Anterior cingulate cortex (tissue), 58 donors: ENCODE measurements at places on chromosomes 12 and 14.
A peak's percentile ranks its signal among the peaks of the same experiment; 100 is the strongest.

GRCh38 chr12:93094988-93095737, 166.1 kb upstream of the EEA1 start:
- no peak for DNase-seq

- DNase-seq = no peak
Observed at GRCh38 chr14:75769047-75769685, 108.1 kb downstream of the TTLL5 start.

GRCh38 chr12:65817866-65818265, 6.4 kb upstream of the HMGA2 start:
- DNase-seq = no peak

GRCh38 chr12:54980341-54980740, 4.2 kb downstream of the TESPA1 start:
- DNase-seq = no peak

DNA sequence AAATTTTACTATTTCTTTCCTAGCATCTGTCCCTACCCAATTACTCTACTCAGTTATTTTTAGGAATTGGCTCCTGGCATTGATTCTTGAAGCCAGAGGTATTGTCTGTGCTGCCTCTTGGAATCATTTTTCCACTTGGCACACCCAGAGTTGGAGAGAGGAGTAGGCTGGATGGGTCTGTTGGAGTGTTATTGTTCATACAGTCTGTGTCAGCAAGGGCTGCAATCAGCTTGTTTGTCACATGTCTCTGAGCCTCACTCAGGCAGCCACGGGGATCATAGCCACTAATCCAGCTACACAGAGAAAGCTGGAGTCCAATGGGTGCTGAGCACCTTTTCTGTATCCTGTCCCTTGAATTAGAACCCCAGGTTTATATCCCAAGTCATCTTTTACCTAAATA, 176.0 kb upstream of the DYRK2 start:
- peak; percentile 9 for DNase-seq

- no peak for DNase-seq
Observed at GRCh38 chr12:7929083-7929792, 6.7 kb downstream of the SLC2A3 start.

DNA sequence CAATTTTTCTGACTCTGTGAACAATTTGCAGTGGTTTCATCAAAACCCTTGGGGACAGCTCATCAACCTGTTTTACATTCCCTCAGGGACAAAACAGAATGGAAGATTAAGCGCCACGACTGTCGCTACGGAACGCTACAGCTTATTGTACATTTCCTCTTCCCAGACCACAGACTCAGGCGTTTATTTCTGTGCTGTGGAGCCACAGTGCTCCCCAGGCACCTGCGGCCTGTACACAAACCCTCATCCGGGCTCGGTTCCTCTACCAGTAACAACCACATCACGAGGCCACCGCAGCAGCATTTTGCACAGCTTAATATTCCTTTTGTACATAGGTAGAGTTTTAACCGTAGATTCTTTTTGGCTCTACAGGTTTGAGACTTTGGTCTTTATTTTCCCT, 397.4 kb upstream of the OR4E1 start:
- no peak for DNase-seq

- peak; percentile 83 for DNase-seq
Observed at GRCh38 chr14:71753126-71753830, 179.0 kb upstream of the RGS6 start.

DNA sequence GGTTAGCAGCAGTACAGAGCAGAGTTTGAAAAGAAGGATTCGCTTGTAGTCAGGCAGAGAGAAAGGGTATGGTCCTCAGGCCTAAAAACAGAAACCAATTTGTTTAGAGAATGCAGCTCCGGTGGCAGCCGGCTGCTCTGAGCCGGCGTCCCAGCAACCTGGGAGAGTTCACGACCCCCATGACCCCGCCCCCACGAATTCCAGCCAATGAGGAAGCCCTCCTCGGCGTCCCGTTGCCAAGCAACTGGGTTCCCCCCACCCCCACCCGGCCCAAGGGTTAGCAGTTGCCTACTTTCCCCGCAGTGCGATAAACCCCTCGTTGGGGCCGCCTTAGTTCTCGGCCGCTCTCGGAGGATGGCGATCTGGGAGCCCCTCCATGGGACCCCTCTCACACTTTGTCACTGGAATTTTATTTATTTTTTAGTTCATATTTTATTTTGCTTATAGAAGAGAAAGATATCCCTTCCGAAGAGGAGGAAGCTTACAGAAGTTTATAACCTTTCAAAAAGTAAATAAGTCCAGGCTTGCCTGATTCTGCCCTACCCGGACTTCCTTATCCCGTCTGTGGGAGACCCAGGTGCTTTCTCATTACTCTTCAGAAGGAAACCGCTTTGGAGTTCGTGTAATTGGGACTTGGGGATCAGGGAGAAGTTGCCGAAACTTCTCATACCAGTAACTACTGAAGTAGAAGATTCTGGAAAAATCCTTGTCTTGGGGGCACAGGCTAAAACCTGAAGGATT, at the start of gene CCDC60:
CCDC60 (plus strand) TSS at position 300 of the 741 bp plus-strand sequence. CDS start 448 bp downstream, outside the sequence.
- no peak for DNase-seq

- no peak for DNase-seq
Observed at GRCh38 chr12:52070185-52070925, 577 bp downstream of the ATG101 start.

GRCh38 chr12:54857406-54857805, 3.1 kb downstream of the MUCL1 start:
- DNase-seq = no peak

- no peak for DNase-seq
Observed at GRCh38 chr12:61546296-61546695, 713.9 kb upstream of the USP15 start.

DNA sequence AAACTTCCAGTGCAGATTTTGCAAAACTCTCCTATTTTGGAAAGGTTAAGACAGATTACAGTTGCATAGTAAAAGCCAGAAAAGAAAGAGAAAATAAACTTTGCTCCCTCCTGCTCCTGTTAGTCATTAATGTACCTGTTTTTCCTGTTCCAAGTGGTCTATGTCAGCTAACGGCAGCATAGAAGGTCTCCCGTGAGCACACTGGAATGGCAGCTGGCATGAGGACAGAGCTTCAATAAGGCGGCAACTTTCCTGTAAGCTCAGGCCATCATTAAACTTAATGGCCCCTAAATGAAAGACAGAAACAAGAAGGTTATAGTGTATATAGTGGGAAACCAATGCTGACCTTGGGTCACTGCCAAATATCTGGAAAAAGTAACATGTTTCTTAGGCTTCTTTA, 16.0 kb downstream of the EIF2B2 start:
- no peak for DNase-seq

DNA sequence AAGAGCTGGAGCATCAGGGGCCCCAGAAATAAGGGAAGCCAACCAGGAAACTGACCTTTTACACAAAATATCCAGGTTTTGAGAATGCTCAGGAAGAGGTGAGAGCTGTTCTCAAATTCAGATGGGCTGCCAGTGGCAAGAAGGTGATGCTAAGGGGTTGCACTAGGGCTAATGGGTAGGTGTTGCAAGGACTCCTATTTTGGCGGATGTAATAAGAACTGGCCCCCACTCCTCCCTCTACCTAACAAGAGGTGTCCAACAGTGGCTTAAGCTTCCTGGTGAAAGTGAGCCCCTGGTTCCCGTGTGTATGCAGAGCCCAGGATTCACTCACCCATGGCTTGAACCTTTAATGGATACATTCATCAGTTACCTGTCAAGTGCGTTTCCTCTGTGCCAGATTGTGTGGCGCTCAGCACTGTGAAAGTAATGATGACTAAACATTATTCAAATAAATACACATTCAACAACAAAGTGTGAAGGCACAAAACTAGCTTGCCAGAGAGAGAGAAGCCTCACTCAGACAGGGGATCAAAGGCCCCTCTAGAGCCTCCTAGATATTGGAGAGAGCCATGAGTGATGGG, 705 bp upstream of the CHGA start:
- DNase-seq = no peak

GRCh38 chr14:90545382-90545781, 148.6 kb downstream of the CALM1 start:
- no peak for DNase-seq

- DNase-seq = no peak
Observed at GRCh38 chr12:131631230-131631629, 79.7 kb upstream of the SFSWAP start.

DNA sequence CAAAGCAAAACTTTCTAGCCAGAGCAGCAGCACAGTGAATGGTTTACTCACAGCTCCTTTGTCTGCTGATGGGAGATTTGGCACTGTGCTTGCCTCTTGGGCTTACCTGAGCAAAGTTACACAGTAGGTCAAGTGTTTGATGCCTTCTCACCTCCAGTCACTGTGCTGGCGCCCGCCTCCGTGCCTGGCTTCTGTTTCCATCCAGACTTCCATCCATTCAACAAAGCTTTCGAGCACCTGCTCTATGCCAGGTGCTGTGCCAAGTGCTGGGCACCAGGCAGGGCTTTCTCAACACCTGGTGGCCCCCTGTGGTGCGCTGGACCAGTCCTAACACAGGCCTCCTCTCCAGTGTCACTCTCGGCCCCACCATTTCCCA, 199.2 kb upstream of the EEA1 start:
- DNase-seq = no peak

DNA sequence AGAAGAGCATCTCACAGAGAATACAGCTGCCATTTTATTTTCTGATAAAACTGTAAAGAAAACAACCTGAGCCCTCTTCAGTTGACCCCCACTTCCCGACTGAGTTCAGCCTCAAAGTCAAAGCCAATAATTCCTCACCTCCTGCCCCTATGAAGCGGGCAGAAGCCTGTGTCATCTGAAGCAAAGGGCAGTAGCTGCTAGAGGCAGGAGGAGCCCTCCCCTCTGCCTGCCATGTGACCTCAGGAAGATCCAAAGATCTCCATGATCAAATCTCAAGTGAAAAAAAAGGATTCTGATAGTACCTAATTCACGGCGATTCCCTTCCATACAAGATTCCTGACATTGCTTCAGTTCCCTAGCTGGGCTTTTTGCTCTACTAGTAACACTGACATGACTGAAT, 223.1 kb upstream of the CAND1 start:
- no peak for DNase-seq

- DNase-seq = no peak
Observed at GRCh38 chr12:7637615-7638014, 28.1 kb downstream of the APOBEC1 start.

GRCh38 chr12:103729499-103729898, 111.5 kb downstream of the NT5DC3 start:
- DNase-seq = no peak

- DNase-seq = no peak
Observed at GRCh38 chr12:68630050-68630449, 19.4 kb downstream of the RAP1B start.

DNA sequence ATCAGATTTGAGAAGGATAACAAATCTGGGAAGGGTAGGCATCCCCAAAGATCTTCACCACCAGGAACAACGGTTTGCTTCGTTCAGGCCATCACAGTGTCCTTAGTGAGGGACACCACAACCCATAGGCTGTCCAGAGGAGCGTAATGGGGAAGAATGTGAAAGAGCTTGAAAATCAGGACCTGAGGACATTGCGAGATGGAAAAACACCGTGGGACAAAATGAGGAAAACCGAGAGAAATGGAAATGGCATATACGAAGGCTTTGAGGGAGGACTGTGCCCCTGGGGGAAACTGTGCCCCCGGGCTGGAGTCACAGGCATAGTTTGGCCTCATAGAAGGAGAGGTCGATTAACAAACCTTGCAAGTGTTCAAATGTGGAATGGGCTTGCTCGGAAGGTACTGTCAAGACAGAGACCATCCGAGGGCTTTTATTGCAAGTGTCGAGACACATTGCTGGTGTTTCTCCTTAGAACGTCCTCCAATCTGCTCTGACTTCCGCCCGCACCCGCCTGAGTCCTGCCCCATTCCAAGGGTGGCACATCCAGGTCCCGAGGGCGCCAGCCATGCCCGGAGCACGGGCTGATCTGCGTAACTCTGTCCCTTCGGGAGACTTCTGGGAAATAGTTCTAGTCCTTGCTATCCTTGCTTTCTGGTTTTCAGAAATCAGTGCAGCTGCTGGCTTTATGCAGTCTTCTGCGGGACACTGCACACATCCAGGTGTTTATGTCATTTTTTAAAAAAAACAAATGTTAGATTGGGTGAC, 885 bp upstream of the PALS1 start:
- DNase-seq = peak; percentile 18

- no peak for DNase-seq
Observed at GRCh38 chr14:53128303-53129028, 24.7 kb downstream of the DDHD1 start.

DNA sequence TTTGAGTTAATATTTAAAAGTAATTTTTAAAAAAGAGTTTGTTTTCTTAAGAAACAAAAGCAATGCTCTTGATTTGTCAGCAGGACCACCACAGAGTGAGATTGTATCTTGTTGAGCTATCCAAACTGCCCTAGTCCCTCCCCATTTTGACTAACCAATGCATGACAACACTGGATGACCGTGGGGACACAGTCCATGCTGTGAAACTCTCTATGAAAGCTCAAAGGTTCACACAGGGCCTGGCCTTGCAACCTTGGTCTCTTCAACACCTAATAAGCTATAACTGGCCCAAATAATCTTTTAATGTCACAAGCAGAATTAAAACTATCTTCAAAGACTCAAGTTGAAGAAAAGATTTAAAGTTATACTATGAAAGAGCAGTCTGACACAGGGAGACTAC, 13.5 kb downstream of the ETFRF1 start:
- no peak for DNase-seq

DNA sequence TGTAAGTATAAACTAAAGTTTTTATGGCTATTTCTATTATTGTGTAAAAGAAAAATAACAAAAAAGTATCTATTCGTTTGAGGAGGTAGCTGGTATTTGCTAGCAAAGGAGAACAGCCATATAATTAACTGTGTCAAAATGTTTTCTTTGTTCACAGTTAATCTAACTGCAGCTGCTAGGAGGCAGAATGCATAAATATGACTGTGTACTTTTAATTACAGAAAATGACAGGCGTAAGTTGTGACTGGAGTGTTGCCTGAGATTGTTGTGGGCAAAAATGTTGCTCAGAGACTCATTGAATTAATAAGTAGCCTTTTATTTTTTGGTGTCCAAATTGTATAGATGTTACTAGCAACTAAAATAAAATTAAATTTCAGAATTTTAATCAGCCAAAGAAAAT, 33.5 kb downstream of the PTPRO start:
- no peak for DNase-seq

DNA sequence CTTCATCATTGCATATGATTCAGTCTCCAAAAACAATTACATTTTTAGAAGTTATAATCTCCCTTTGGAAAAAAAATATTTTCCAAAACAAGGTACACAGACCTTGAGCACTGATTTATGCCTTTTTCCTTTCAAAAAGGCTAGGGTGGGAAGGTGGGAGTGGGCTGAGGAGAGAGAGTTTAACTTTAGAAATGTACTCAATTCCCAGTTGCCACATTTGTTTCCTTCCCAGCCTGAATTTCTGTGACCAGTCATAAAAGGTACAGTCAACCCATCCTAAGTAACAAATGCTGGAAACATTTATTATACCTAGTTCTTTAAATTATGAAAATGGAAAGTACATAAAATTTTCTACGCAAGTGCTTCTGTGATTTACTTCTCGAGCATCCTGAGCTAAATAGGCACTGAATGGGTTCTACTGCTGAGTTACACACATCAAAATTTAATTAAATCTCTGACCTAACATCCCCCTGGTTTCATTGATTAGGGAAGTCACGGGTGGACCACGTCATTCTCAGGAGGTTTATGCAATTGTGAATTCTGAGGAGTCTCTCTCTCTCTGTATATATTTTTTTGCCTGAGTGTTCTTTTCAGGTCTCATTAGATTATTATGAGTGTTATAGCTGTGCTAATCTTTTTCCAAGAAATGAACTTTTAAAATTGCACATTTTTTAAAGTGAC, 371.8 kb downstream of the BTG1 start:
- DNase-seq = no peak
